ENCODE measurements at places on chromosomes 1 and 21.

- DNase-seq = no peak
Measured at GRCh38 chr1:36803868-36804570, 230.3 kb downstream of the GRIK3 start.

- DNase-seq = no peak
Measured at GRCh38 chr21:38809198-38809878, 3.6 kb downstream of the ETS2 start.

GRCh38 chr1:212482637-212483441, 50.1 kb downstream of the NENF start:
- no peak for DNase-seq

DNA sequence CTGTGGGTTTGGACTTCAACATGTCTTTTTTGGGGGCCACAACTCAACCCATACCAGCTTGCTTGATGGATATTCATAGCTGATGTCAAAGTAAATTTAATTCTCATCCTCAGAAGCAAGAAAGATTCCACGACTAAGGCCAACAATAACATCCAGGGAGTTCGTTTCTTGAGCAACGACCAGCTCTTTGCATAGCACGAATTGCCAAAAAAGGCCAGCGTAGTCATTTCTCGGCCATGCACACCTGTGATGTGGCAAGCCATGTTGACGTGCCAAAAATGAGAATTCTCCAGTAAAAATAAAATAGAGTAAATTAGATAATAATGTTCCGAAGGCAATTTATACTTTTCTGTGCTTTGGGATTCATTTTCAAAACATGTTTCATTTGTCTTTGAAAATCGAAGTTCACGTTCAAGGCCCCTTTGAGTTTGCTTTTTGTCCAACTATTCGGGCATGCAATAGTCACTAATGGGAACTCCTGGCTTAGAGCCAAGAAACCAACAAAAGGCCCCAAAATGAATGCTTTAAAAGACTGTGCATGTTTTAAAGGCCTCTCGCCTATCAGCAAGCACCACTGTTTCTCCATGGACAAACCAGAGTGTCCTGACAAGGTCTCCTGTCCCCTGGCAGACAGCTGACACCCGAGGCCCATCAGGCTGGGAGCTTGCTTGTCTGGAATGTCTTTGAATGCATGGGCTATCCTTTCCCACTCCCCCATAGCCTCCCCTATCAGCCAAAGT, 14.4 kb upstream of the IGSF5 start:
- DNase-seq = no peak

DNA sequence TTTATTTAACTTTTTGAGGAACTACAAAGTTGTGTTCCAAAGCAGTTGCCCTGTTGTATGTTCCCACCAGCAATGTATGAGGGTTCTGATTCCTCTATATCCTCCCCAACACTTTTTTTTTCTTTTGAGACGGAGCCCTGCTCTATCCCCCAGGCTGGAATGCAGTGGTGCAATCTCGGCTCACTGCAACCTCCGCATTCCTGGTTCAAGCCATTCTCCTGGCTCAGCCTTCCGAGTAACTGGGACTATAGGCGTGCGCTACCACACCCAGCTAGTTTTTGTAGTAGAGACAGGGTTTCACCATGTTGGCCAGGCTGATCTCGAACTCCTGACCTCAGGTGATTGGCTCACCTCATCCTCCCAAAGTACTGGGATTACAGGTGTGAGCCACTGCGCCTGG, 60.4 kb upstream of the ENAH start:
- no peak for DNase-seq

- DNase-seq = no peak
Measured at GRCh38 chr1:39328095-39328494, 123.6 kb downstream of the MACF1 start.
